ENCODE measurements at places on chromosomes 3 and 15.

GRCh38 chr15:49370782-49371181, 52.3 kb upstream of the FGF7 start:
- DNase-seq: peak; percentile 59

DNA sequence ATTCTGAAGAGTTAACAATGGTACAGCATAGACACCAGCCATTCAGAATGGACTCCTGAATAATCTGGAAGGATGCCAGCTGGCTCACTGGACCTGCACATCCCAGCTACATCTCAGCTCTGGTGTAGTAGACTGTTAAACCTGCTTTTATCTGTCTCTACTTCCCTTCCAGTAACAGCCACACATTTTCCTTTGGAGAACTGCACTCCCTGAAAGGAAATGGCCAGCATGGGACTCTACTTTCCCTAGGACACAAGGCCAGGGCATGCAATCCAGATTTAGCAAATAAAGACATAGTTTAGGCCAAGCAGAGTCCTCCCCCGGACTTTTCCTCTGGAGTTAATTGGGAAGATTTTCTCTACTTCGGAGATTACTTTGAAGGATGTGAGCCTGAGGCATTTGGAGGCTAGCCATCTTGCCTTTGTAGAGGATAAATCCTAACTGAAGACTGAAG, 82.7 kb upstream of the TCF12 start:
- peak; percentile 9 for DNase-seq

DNA sequence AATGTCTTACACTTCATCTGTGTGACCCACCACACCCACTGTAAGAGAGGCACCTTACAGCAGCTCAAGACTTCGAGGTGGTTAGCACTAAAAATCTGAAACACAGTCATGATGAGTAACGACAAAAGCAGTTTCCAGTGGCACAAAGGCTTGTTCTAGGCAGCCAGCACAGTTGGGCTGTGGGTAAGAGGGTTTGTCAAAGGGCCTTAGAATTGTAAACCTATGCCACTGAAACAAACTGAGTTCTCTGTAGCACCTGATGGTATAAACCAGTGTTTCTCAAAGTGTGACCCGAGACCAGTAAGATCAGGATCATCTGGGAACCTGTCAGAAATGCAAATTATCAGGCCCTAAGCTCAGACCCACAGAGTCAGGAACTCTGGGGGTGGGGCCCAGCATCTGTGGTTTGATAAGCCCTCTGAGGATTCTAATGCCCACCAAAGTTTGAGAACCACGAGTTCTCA, 36.5 kb downstream of the DAPK2 start:
- peak; percentile 80 for DNase-seq

GRCh38 chr15:63043335-63044076, 959 bp downstream of the TPM1 start:
- peak; percentile 59 for DNase-seq

DNA sequence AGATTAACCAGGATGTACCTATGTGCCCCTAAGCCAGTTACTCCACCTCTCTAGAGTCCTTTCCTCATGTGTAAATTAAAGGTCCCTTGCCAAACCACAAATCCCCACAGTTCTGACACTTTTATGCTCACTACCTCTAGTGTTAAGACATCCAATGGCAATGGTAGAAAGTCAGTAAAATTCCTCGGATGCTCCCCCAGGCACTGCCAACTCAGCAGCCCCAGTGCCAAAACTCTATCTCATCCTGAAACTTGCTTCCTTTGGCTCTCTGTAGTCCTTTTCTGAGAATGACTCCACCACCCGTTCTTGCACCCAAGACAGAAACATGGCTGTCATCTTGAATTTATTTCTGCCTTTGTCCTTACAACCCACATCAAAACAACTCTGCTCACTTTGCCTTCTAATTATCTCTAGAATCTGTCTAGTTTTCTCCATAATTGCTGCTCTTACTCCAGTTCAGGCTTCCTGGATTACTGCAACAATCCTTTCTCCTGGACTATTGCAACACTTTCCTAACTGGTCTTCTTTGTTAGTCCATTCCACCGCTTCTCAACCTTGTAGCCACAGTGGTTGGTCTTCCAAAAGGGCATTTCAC, 41.6 kb downstream of the MB21D2 start:
- DNase-seq: no peak

GRCh38 chr15:25170781-25171110, 216.0 kb downstream of the SNRPN start:
- no peak for DNase-seq

GRCh38 chr3:155778462-155778861, 27.6 kb downstream of the C3orf33 start:
- DNase-seq: no peak

GRCh38 chr15:29812384-29812694, 9.9 kb downstream of the TJP1 start:
- no peak for DNase-seq

DNA sequence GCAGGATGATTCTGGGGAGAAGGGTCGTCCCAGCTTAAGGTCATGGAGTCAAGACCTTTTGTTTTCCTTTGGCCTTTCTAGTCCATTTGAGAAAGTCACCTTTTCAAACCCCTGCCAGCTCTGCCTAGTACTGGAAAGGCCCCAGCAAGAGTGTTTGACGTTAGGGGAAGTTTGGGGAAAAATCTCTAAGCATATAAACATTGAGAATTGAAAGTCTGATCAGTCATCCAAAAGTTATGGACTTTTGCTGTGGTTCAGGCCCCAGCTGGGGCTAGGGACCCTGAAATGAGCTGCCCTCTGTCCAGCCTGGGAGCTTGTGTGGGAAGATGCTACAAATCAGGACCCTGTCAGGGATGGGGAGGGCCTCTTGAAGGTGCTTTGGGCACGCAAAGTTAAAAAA, 21.6 kb downstream of the SLC6A6 start:
- DNase-seq: no peak
